ENCODE measurements at places on chromosomes 1 and 21.

DNA sequence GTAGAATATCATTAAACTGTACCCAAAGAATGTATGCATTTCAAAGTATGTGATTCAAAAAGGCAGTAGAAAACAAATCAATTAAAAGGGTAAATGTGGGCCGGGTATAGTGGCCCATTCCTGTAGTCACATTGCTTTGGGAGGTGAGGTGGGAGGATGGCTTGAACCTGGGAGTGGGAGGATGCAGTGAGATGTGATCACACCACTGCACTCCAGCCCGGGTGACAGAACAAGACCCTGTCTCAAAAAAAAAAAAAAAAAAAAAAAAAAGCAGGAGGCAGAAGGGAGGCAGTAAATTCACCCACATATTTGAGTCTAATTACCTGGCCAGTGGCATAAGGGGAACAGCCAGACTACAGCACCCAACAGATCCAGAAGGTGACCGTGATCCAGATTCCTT lies 17.9 kb upstream of the PRSS38 start:
- no peak for DNase-seq

- peak; percentile 48 for DNase-seq
Measured at GRCh38 chr21:44911384-44912157, 9.1 kb downstream of the ITGB2 start.

DNA sequence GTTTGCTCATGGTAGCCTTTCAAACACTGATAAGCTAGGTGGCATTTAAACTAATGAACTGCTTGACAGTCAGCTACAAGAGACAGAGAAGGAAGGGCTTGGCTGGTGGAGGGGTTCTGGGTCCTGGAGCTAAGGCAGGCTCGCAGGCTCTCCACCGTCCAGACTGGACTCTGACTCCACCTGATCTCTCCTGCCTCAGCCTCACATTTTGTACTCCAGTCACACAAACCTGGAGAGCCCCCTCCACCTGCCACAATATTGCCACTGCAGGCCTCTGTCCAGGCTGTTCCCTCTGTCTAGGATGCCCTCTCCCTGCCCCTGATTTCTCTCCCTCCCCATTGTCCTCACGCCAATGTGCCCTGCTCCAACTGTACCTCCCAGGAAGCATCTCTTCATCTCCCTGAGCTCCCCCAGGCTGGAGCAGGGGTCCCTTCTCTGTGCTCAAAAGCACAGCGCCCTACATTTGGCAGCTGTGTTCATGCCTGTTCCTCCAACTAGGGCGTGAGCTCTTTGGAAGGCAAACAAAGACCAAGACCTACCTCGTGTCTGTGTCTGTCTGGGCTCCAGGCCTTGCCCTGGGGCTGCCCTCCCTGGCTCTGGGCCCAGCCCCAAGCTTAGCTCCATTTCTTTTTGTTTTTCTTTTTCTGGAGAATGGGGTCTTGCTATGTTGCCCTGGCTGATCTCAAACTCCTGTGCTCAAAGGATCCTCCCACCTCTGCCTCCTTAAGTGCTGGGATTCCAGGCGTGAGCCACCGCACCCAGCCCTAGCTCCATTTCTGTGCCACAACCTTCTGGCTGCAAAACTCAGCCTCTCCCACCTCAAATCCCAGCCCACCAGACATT lies 2.9 kb downstream of the TIE1 start:
- no peak for DNase-seq

- no peak for DNase-seq
Measured at GRCh38 chr1:179857009-179857408, 20.6 kb downstream of the TOR1AIP2 start.

DNA sequence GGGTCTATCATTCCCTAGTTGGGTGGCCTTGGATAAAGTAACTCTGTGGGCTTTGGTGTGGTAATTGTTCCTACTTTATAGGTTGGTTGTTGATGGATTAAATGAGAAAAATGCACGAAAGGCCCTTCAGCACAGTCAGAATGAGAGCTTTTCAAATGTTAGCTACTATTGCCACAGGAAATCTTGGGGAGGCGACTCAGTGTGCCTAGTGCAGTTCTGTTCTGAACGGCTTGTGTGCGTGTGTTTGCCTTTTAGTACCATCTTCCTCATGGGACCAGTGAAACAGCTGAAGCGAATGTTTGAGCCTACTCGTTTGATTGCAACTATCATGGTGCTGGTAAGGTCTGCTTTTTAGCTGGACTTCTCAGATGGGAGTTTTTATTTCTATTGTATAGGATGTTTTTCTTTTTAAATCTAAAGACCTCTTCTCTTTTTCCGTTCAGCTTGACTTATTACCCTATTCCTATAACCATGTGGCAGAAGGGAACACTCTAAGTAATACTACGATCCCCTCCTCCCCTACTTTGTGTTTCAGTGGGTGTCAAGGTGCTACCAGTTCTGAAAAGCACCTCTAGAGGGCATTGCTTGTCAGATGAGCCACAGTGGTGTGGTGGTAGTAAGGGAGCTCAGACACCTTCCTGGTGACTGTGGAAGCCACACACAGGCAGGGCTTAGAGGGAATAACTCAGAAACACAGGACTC lies 9.2 kb downstream of the SFT2D2 start:
- no peak for DNase-seq

GRCh38 chr1:82388679-82389078 lies 587.9 kb downstream of the ADGRL2 start:
- DNase-seq: no peak

DNA sequence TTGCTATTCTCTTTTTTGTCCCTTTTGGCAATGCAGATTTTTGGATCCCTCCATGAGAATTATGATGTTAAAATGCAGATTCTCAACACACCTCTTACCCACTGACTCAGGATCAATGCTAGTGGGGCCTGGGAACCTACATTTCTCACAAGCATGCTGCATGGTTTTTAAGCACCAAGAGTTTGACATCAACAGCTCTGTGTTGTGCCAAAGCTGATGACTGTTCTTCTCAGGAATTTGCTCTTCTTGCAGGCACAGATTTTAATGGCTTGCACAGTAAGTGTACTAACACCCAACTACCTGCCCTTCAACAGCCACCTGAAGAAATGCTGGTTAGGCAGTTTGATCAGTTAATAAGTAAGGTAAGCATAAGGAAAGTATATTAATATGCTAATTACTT lies 468.7 kb downstream of the PTBP2 start:
- DNase-seq: no peak

DNA sequence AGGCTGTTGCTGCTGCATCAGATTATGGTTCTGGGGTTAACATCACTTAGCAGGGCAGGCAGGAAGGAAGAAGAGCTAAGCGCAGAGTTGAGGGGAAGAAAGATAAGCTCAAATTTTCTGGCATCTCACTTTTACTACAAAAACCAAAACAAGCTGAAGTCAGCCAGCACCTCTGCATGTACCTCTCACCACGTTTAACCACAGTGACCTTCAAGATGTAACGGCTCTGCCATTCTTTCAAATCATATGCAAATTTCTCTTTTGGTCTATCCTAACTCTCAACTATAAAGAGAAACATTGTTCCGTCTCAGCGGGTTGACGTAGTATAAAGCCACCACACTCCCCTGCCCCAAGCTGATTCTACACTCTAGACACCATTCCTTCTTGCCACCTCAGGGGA lies 154.4 kb downstream of the OMA1 start:
- DNase-seq: no peak

GRCh38 chr1:38941527-38942019 lies at the start of gene RHBDL2:
TSS of gene RHBDL2 (minus strand) at chr1:38941830. CDS start at chr1:38919212, 22,618 bp downstream.
- DNase-seq: no peak

- DNase-seq: no peak
Measured at GRCh38 chr1:75482951-75483350, 128.0 kb downstream of the SLC44A5 start.

DNA sequence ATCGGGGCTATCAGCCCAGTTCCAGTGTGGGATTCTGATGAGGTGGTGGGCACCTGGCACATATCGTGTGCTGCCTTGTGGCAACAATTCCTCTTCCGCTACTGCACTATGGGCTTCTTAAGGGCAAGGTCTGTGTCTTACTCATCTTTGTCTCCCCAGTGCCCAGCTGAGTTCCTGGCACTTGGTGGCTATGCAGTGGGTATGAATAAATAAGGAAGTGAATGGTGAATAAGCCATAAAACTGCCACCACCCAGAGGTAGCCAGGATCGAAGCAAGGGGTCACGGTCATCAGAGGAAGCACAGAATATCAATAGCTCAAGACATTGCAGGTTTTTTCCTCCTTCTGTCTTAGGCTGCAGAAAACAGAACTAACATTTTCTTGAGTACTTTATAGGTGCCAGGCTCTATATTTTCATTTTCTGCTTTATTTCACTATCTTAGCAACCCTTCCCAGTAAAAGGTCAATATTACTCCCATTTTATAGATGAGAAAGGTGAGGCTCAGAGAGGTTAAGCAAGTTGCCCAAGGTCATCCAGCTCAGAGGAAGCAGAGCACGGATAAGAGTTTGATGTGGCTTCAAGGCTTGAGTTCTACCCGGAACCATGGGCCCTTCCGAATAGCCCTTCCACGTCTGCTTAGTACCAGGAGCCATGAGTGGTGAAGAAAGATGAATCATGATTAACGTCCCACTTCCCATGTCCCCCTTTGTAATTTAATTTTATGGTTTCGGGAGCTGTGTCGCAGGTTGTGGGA lies 10.2 kb downstream of the C1orf94 start:
- DNase-seq: no peak

DNA sequence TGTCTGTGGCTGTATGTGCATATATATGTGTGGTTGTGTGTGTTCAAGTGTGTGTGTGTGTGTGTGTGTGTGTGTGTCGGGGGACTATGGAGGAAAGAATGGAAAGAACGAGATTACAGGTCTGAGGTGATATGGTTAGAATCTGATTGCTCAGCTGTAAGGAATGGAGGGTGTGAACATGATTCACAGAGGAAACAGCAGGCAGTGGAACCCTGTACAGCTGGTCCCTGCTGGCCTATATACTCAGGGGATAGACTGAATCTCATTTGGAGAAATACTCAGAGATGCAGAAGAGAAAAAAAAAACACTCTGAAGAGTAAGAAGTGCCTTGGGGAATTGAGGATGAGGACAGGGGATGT lies 180.1 kb upstream of the ESRRG start:
- DNase-seq: no peak

- DNase-seq: no peak
Measured at GRCh38 chr1:11600836-11601235, 53.4 kb downstream of the FBXO2 start.

DNA sequence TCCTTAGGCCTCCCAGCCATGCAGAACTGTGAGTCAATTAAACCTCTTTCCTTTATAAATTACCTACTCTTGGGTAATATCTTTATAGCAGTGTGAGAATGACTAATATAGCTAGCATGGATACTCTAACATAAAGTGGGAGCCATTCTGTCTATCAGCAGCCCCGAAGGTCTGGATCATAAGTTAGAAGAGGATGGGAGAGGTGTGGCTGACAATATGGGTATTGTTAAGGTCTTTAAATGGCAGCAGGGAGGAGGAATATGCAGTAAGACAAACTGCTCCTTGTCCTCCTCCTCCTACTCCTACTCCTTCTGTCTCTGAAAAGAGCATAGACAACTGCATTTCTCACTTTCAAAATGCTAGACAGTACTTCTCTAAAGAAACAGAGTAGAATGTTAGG lies 214.0 kb upstream of the C1orf87 start:
- DNase-seq: no peak

DNA sequence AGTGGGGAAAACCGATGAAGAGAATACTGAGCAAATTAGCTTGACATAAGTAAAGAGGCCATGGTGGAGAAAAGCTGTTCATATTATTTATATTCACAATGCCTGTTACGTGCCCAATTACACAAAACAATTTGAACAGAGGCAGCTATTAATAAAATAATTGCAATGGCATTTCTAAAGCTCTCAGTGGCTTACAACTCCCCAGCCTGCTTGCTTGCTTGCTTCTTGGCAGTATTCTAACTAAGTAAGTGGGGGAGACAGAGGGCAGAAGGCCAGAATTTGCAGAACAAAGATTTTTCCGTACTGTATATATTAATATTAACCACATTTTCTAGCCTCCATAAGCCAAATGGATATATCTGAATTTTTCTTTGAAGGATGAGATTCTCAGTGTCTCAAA lies 12.9 kb downstream of the PTPN14 start:
- no peak for DNase-seq

DNA sequence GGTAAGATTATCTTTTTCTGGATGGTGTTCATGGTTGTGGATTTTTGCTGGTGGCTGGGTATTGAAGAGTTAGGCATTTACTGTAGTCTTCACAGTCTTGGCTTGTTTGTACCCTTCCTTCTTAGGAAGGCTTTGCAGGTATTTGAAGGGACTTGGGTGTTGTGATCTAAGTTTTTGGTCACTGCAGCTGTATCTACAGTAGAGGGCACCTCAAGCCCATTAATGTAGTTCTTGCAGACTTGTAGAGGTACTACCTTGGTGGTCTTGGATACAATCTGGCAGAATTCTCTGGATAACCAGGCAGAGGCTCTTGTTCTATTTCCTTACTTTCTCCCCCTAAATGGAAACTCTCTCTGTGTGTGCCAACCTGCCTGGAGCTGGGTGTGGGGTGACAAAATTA lies 155.8 kb upstream of the BRINP3 start:
- DNase-seq: no peak

DNA sequence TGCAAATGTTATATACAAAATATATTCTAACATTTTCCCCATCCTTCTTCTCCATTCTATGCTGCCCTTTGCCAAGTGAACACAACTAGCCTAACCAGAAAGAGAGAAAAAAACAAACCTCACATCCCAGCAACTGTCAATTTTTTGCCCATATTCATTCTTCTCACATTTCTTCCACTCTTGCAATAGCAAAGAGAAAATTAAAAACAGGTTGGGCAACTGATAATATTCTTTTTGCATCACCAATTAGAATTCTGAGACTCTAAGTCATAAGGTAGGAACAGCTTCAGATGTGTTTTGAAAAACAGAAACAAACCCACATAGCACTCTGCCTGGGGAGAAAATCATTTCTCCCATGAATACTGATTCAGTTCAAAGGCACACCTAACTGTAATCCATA lies 25.2 kb upstream of the EXO1 start:
- DNase-seq: no peak

GRCh38 chr1:98404866-98405265 lies 256.7 kb upstream of the SNX7 start:
- no peak for DNase-seq

GRCh38 chr1:119327094-119327449 lies 41.5 kb upstream of the HAO2 start:
- DNase-seq: no peak

DNA sequence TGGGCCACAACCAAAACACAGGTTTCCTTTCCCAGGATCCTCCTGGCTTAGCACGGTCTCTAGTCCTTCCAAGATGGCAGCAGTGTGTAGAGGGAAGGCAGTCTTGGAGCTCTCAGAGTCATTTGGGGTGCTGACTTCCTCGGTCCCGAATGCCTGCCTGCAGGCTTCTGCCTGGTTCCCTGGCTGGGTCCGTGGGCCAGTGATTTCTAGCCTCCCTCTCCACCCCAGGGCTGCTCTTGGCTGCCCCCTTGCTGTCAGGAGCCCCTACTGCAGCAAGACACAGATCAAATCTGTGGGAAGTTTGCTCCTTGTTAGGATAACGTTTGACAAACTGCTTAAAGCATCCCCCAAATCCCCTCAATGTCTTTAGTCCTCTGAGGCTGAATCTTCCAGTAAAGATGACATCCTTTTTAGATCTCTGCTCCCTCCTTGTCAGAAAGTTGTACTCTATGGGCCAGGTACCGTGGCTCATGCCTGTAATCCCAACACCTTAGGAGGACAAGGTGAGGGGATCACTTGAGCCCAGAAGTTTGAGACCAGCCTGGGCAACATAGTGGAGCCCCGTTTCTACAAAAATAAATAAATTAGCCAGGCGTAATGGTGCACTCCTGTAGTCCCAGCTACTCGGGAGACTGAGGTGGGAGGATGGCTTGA lies 272.5 kb downstream of the RRAGC start:
- DNase-seq: peak; percentile 35

GRCh38 chr1:158310623-158311022 lies 20.7 kb downstream of the CD1B start:
- DNase-seq: no peak

GRCh38 chr1:166159656-166160055 lies 7.1 kb downstream of the FAM78B start:
- DNase-seq: no peak
